NCI-H774 (cell line): ENCODE measurements at places on chromosomes 3 and 15.
A peak's percentile ranks its signal among the peaks of the same experiment; 100 is the strongest.

- DNase-seq = no peak
Measured at GRCh38 chr15:39135989-39136388, 444.9 kb upstream of the THBS1 start.

DNA sequence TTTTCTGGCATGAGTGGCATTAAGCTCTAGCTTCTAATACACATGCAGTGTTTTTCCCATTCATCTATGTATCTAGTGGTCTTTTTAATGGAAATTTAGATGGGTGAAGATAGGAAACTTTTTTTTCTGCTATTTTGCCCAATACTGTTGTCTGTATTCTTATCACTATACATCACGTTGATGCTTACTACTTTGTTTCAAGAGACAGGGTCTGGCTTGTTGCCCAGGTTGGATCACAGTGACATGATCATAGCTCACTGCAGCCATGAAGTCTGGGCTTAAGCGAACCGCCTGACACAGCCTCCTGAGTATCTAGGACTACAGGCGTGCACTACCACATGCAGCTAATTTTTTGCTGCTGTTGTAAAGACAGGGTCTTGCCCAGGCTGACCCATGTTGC, 84.6 kb downstream of the PEAK1 start:
- no peak for DNase-seq

DNA sequence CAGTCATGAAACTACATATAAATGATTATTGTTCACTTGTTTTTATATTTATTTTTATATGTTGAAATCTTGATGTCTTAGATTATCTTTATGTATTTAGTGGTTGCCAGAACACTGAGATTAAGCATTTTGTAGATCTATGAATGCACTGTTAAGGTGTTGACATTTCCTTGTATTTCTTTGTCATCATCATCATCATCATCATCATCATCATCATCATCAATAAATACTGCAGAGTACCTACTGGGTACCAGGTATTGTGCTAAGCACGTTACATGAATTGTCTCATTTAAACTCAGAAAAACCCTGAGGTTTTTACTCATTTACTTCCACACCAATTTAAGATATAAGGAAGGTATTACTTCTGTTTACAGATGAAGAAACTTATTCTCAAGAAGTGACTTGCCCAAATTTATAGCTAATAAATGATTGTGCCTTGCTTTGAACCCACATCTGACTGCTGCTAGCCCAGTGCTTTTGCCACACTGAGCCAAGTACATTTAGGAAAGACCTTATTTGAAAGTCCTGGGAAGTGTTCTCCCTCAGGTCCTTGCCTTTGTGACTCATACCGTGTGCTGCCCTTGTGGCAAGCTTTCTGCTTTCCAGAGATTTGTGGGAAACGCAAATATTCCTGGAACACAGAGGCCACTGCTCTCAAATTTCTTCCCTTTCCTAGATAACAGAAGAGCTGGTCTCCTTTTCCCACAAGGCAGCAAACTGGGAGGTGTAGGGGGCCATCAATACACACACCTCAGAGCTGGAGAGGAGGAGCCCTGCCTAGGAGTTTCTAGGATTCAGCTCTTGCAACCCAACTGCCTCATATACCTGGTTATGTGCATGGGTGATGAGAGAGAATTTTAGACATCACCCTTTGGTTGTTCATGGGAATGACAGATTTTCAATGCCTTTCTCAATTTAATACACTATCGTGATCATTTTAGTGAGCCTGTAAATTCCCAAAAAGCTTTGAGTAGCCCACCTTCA, 115.4 kb upstream of the C15orf61 start:
- DNase-seq = no peak

DNA sequence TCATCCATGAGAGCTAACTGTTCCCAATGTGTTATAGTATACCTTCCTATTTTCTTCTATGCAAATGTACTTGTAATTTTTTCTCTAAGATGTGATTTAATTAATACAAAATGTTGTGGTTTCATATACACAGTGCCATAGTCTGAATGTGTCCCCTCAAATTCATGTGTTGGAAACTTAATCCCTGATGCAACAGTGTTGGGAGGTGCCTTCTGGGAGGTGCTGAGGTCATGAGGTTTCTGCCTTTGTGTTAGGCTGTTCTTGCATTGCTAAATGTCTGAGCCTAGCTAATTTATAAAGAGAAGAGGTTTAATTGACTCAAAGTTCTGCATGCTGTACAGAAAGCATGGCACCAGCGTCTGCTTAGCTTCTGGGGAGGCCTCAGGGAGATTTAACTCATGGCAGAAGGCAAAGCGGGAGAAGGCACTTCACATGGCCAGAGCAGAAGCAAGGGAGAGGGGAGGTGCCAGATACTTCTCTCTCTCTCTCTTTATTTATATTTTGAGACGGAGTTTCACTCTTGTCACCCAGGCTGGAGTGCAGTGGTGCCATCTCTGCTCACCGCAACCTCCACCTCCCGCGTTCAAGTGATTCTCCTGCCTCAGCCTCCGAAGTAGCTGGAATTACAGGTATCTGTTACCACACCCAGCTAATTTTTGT, 34.7 kb upstream of the BNIP2 start:
- DNase-seq = no peak

DNA sequence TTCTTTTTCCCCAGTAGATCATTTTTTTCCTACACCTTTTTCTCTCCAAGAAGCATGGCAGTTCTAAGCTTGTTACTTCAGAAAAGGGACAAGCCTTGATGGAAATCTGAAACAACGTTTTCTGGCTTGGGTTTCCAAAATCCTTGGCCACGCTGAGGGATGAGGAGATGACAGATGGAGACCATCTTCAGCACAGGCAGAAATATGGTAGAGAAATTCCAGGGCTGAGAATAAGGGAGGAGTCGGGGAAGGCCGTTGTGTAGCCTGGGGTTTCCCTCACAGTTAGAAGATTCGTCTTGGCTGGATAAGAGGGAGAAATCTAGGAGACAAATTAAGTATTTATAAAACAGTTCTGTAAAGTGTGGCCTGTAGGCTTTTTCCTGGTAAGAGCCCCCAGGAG, 33.9 kb upstream of the STT3B start:
- DNase-seq = no peak

DNA sequence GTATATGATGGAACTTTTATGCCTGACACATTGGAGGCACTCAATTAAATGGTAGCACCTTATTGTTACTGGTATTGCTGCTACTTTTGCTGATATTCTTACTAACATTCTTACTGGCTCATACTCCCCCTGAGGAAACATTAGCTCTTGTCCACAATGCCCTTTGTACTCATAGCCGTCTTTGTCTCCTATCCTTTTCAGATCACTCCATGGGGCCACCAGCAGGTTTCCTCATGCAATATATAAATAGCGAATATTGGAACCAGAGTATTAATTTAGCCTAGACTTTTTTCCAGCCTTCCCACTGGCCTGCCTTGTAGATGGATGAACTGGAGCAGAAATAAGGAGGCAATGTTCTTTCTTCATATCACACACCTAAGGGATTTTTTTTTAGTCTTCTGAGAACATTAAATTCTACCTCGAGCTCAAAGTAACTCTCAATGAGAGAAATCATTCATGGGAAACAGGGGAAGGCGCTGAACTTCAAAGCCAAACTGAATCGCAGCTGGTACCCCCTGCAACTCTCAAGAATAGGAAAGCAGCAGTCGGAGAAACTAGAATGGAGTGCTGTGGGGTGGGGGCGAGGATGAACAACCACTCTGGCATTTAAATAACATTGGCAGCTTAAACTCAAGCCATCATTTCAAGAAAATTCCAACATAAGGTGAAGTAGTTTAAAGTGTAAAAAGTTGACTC, 300.3 kb downstream of the TAFA4 start:
- no peak for DNase-seq

- no peak for DNase-seq
Measured at GRCh38 chr3:156615592-156616173, 58.7 kb upstream of the TIPARP start.

- DNase-seq = no peak
Measured at GRCh38 chr15:41199470-41199869, 31.1 kb downstream of the EXD1 start.

DNA sequence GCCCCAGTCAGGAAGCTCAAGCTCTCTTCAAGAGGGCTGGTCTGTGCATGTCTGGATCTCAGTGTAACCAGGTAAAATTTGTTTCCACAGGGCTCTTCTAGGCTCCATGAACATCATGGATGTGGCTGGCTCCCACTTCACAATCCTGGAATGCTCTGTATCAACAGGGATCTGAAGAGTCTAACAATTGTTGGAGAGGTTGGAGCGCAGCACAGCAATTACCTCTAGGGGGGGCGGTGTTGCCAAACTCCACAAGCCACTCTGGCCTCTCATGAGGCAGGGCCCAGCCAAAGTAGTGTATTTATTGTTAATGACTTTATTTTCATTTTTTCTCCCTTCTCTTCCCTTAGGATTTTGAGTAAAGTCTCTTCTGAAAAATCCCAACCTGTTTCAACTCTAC, 6.1 kb upstream of the EIF2B5 start:
- peak; percentile 68 for DNase-seq

- no peak for DNase-seq
Measured at GRCh38 chr15:94168250-94168649, 63.1 kb upstream of the MCTP2 start.

- DNase-seq = no peak
Measured at GRCh38 chr15:78425643-78426042, 12.4 kb upstream of the IREB2 start.

DNA sequence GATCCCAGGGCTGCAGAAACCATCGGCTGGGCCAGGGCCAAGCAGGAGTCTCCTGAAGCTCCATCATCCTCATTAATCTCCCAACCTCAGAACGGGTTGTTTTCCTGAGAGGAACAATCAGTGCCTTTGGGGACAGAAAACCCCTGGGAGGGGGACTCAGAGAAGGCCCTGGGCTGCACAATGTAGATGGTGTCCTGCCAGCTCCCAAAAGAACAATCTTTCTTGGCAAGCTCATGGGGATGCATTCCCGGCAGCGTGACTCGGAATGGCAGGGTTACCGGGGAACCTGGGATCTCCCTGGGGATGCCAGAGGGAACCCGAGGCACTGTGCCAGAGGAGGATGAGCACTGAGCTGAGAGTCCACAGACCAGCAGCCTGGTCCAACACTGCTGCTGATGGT, 72.1 kb upstream of the ATP2B2 start:
- DNase-seq = no peak

GRCh38 chr3:37198996-37199395, 24.6 kb upstream of the LRRFIP2 start:
- DNase-seq = no peak

DNA sequence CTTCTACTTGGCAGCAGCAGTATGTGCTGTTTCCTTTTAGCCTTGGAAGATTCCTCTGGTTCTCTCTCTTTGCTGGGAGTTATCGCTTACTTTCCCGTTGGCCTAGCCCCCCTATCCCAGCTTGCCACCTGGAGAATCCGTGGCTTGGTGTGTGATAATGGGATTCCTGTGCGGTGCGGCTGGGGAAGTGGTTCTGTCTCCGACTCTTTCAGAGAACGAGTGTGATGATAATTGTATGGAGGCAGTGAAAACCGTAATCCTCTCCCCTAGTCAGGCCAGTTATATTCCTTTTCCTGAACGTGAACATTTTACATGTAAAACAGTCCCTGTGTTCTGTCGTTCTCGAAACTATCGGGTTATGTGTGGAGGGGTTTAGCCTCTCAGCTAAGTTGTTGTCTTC, 300.1 kb upstream of the C2CD4B start:
- no peak for DNase-seq

- no peak for DNase-seq
Measured at GRCh38 chr15:35470441-35470840, 75.5 kb downstream of the DPH6 start.

- DNase-seq = no peak
Measured at GRCh38 chr15:72825829-72826228, 42.3 kb upstream of the ADPGK start.

GRCh38 chr15:31609258-31609681, 282.6 kb downstream of the KLF13 start:
- DNase-seq = no peak

- no peak for DNase-seq
Measured at GRCh38 chr3:16474216-16474615, 39.3 kb downstream of the RFTN1 start.

DNA sequence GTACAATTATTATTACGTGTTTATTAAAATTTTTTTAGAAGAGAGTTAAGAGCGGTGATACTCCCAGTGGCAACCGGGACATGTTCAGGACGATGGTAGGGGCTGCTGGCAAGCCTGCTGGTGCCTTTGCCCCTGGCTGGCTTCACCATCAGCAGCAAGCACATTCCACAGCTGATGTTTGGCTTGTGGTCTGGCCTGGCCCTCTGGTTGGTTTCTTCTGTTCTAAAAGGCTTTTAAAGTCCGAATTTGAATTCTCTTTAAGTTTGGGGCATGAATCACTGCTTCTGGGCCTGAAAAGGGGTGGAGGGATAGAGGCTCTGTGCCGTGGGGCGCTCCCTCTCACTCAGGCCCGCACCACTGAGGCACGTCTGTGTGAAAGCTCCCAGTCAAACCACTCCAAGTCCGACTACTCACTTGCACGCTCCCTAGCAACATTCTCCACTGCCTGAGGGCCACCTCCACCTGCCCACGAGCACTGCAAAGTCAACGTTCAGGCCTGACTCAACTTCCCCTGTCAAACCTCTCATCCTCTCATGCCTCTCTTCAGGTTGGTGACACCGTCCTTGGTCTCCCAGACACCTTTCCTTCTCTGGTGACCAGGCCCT, 10.1 kb downstream of the ITGA11 start:
- DNase-seq = no peak

DNA sequence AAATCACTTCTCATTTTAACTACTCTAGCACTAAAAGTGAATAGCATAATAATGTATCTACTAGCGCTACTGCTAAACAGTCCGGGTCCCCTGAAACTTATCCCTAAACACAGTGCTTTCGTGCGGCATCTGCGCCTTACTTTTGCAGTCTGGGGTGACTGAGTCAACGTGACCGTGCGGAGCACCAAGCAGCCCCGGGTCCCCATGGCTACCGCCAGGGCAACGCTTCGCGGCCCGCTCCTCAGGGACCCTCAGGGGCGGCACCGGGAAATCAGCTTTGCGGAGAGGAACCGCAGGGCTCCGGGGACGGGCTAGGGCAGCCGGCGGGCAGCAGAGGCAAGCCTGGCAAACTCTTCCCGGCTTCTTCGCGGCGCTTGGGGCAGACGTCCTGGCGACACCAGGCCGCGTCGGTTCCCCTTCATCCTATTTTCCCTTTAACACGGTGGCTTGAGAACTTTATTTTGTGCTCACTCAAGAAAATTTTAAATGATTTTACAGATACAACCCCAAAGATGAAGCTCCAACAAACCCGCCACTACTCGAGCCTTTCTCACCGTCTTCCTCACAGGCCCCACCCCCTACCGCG, 757 bp upstream of the DIPK2A start:
- DNase-seq = peak; percentile 55

GRCh38 chr3:51712511-51712931, 5.7 kb downstream of the GRM2 start:
- DNase-seq = no peak

DNA sequence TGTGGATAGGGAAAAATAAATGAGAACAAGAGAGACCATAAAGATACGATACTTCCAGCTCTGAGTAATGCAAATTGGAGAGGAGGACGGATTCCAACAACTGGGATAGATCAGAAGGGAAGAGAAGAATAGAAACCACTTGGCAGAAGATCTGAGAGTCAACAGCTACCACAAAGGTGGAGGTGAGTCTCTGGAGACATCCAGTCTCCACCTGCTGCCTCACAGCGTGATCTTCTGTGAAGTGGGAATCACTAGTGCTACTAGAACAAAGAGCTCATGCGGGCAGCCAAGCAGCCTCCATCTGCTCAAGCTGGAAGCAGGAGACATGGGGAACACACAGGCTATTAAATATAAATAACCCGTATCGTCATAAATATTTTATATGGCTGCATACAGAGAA, 558.5 kb upstream of the CFAP20DC start:
- DNase-seq = peak; percentile 28

GRCh38 chr15:66592505-66593218, 26.9 kb upstream of the LCTL start:
- no peak for DNase-seq
